ENCODE measurements at places on chromosomes 1 and 21.

DNA sequence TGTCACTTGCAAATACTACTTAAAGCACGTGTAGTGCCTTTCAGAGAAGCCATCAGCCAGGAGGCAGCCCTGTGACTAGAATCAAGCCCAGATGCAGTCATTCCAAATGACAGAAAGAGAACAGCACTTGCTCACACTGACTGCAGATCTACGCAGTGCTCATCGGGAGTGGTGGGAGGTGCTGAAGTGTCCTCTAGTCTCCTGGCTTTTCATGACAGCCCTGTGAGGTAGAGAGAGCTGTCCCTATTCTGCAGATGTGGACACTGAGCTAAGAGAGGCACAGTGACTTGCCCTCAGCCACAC is 62.3 kb upstream of the EDN2 start:
- no peak for DNase-seq

DNA sequence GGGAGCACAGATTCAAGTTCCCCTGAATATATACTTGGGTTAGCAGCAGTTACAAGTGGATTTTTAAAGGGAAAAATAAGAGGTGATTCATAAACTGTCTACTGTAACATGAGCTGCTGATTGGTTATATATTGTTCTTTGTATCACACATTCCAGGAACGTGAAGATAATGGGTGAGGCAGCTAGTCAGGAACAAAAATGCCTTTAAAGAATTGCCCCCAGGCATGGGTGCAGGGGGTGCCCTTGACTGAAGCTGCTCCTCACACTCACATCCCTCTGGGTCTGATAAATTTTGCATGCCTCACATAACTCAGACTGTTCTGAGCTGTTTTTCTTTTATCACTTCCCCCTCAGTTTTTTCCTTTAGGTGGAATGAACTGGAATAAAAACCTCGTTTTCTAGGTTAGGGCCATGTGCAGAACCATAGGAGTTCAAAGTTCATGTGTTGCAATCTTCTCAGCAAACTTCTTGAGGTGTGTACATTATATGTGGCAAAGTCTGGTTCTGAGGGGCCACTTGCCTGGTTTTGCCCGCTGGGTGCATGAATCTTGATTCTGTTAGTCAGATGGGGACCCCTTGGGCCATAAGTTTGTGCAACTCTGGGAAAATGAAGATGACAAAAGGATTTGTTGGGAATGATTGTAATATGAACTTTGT is 21.1 kb downstream of the TBX19 start:
- DNase-seq = peak; percentile 59

GRCh38 chr21:41133874-41134522 is 34.0 kb upstream of the BACE2 start:
- DNase-seq = no peak

DNA sequence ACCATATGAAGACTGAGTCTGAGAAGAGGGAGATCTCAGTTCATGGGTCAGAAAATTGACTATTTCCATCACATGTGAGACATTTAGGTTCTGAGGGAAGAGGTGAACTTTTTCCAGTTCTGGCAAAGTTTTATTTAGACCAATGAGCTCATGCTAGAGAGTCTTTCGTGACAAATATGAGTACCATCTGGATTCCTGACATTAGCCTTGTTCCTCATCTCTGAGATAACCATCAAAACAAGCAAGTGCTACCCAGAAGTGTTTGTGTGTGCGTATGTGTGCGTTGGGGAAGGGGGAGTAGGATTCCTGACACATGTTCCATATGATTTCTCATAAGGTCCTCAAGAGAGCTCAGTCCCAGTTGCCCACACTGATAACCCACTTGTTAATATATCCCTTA is 120.6 kb downstream of the FASLG start:
- no peak for DNase-seq

DNA sequence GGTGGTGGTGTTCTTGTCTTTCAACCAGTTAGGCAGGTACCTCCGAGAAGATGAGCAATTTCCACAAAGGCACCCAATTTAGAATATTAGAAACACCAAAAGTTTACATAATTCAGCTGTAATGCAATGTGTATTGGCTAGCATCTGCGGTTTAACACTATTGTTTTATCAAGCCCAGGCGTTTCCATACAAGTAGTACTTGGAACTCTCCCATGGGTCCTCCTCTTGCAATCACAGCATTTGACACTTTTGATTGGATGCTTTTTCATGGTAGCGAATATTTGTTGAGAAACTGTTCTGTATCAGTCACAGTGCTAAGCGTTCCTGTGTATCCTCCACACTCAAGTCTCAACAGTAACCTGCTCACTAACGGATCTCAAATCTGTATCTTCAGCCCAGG is 20.1 kb upstream of the MAP1LC3C start:
- DNase-seq = no peak

GRCh38 chr1:19981507-19982312 is 2.3 kb upstream of the PLA2G2A start:
- DNase-seq = no peak

DNA sequence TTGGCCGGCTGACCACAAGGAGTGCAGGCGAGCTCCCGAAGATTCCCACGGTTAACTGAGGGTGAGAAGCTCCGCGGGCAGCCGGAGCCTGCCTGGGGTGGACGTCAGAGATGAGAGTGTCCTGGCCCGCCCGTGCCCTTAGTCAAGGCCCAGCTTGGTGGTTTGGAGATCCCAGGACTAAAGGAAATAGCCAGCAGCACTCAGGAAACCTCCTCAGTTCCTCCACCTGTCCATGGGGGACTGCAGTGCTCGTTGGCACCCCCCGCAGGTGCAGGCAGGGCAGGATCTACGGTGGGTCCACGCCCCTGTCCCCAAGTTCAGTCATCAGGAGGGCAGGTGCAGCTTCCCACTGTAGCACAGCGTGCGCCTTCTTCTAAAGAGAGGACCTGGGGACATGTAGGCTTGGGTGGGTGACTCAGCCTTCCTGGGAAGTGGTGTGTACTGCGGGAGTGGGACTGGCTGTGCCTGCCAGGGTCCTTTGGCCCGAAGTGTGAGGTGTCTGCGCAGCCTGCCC is 32.5 kb downstream of the SLX9 start:
- DNase-seq = no peak

GRCh38 chr1:108107658-108108057 is 92.5 kb downstream of the SLC25A24 start:
- DNase-seq = peak; percentile 23

DNA sequence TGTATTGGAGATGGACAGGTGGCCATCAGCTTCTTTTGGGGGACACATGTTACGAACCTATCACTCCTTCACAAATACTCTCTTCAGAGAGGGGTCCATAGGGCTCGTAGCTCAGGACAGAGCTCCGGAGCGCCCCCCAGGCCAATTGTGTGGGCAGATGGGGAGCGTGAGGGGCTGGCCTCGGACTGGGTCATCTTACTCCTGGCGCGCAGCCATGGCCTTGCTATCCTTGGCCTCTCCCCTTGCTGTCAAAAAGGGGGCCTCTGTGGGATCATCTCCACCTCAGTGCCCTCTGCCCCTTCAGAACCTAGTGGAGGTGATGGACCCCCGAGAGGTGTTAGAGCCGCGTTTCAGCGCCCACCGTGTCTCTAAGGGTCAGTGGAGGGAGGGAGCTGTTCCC is 35.0 kb downstream of the ATP5PO start:
- no peak for DNase-seq

- no peak for DNase-seq
Observed at GRCh38 chr1:154951901-154952657, 3.8 kb downstream of the PBXIP1 start.

DNA sequence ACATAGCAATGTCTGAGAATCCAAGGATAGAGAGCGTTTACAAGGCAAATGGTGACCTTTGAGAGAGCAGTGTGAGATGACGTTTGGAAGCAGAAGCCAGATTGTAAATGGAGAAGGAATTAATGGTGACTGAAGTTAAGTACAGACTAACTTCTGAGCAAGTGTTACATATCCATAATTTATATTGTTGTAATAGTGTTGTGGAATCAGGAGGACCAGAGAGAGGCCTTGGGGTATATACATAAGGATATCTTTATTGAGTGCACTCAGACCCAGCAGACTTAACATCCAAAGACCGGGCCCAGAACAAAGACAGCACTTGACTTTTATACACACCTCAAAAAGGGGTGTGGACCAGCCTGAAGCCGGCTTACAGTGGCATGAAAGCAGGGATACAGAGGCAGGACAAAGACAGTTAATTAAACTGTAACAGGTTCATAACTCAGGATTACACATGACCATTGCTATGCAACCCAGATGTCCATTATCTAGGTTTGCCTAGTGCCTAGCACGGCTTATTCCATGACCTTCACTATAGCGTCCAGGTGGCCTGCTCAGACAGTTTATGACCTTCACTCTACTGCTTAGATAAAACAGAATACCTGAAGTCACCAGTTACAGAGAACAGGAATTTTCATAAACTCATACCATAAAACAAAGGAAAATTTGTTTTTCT is 2.7 kb upstream of the MGST3 start:
- DNase-seq = no peak

GRCh38 chr21:28624626-28625025 is 368.1 kb downstream of the LTN1 start:
- DNase-seq = no peak

DNA sequence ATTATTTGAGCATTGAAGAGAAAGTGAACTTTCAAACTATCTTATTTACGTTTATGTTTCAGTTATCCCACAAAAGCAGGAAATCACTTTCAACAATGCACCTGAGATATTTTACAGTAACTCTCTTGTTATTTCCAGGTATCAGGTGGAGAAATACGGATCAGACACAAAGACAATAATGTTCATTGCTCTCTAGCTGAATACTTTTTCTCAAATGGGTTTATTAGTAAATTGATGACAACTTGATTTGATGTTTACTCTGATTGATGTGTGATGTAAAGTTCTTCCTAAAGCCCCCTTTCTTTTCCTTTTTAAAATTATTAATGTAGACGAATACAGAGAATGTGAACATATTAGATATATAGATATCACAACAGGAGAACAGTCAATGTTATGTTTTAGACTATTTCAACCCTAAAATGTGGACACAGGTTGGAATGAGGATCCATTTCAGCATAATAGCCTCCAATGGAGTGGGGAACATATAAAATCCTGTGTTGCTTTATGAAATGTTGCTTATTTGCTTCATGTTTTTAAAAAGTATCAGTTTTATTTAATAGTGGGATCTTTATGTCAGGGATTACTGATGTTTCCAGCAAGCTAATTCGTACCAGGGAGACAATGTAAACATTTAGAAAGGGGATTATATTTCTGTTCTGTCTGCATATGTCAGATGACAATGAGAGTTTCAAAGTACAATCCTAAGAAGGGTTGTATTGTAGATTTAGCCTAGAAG is 1522.3 kb upstream of the TPTE start:
- no peak for DNase-seq

DNA sequence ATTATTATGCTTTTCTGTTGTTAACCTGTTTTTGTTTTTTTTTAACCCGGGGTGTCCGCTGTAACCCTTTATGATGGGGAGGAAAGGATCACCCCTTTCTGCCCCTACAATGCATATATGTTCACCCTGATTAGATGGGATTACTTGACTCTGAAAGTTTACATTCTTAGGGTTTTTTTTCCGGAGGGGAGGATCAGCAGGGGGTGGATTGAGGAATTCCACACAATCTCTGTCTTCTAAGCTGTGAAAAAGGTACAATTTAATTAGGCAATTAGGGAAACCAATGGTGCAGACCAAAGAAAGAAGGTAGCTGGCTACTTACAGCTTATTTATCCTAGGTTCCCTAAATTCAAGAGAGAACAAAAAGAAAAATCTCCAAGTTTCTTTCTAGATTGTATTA is 58.3 kb downstream of the EDEM3 start:
- no peak for DNase-seq

DNA sequence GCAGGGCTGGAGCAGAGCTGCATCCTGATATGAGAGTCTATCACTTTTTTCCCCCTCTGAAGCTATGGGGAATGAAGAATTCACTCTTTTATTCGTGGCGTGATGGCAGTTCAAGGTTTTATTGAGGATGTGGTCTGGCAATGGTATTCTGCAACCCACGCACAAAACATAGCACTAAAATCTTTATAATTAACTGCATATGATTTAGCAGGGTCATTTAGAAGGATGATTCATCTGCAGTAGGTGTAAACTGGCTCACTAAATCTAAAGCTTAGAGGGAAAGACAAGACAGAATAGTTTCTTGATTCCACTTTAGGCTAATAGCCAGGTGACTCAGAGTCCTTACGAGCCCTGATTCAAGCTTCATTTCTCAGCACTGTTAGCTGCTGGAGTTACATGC is 25.0 kb upstream of the CHRM3 start:
- no peak for DNase-seq

GRCh38 chr1:9374748-9375341 is 82.2 kb downstream of the SPSB1 start:
- DNase-seq = no peak

DNA sequence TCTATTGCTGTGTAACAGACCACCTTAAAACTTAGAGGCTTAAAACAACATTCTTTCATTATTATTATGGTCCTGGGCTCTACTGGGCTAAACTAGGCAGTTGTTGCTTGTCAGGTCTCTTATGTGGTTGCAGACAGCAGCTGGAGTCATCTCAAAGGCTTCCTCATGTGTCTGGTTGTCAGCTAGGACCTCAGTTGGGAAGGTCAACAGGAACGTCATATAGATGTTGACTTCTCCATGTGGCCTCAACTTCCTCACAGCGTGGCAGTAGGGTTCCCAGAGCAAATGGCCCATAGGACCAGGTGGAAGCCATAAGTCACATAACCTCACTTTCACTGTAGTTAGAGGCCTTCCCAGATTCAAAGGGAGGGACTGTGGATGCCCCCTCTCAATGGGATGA is 15.4 kb upstream of the MEF2D start:
- DNase-seq = no peak

GRCh38 chr1:226965581-226966440 is 25.7 kb downstream of the COQ8A start:
- no peak for DNase-seq

DNA sequence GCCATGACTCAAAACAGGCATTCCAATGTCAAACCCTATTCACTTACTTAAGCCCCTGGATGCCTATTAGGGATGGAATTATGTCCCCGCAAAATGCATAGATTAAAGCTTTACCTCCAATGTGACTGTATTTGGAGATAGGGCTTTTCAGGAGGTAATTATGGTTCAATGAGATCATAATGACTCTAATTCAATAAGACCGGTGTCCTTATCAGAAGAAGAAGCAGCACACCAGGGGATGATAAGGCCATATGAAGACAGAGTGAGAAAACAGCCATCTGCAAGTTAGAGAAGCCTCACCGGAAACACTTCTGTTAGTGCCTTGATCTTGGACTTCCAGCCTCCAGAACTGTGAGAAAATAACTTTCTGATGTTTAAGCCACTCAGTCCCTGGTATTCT is 1131.8 kb upstream of the TMPRSS15 start:
- no peak for DNase-seq

GRCh38 chr1:56788588-56788987 is 30.6 kb downstream of the FYB2 start:
- DNase-seq = no peak
